NCI-H345 (cell line): ENCODE measurements at places on chromosomes 16 and 17.

DNA sequence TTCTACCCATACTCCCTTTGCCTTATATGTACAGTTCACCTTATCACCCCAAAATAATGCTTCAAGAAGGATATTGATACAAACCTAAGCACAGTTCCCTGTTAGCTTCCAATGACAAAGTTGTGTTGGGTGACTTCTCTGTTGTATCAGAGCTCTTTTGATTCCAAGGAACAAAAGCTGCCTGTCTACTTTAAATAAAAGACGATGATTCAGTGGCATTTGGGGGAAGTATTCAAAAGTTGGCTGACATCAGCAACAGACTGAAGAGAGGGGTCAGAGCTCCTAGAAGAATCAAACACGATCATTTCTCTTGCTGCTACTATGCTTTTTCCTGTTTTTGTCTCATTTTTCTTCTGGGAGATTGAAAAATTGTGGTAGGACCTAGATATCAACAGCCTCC is 69.4 kb upstream of the CA10 start:
- no peak for DNase-seq

GRCh38 chr16:26505496-26505895 is 561.2 kb upstream of the C16orf82 start:
- no peak for DNase-seq

DNA sequence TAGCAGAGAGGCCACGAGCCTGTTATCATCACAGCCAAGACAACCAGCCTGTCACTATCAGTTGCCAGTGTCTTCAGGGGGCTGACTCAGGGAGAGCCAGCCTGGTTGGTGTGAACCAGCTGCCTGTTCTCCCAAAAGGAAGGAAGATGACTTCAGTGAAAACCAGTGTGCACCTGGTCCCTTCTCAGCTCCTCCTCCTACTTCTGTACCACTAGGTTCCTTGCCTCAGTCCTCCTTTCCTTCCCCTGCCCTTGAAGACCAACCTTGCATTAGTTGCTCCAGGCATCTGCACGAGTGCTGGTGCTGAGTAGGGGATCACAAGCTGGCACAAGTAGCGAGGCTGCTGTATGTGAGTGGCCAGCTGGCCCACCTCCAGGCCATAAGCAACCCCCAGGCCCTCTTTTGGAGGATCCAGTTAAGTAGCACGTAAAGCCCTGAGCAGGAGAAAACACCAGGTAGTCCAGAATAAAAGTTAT is 8.5 kb downstream of the TUBG1 start:
- DNase-seq = no peak

DNA sequence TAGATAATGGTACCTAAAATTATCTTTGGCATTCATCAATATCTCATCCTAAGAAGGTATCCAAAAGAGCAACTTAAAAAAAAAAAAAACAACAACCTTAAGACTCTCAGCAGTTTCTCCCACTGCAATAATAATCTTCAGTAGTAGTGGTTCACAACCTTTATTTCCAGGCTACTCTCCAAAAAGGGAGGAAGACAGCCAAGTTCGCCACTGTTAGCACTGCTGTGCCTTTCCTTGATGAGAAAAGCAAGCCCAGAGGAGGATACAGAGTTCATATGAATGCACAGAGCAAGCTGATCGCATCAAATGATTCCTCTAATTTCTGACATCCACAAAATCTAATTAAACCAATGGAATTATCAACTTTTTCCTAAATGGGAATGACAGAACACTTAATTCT is 199.4 kb downstream of the AATF start:
- no peak for DNase-seq
